Stimulated activated CD4-positive, alpha-beta T cell treated with anti-CD3 and anti-CD28 coated beads, Interleukin-12 subunit alpha, Interleukin-12 subunit beta, amount 100 ng/mL, for 48 hours (primary cell): ENCODE measurements at places on chromosomes 11 and 22.
A peak's percentile ranks its signal among the peaks of the same experiment; 100 is the strongest.

- DNase-seq: no peak
Observed at GRCh38 chr22:44891791-44892190, 118.0 kb downstream of the PHF21B start.

- no peak for DNase-seq
Observed at GRCh38 chr11:80929031-80929805, 1488.4 kb upstream of the TENM4 start.

- DNase-seq: no peak
Observed at GRCh38 chr11:39571081-39571480, 1888.4 kb downstream of the LRRC4C start.

- no peak for DNase-seq
Observed at GRCh38 chr11:110909336-110909735, 197.1 kb upstream of the ARHGAP20 start.

- peak; percentile 67 for DNase-seq
Observed at GRCh38 chr11:62171261-62171723, 18.7 kb upstream of the SCGB1D1 start.

GRCh38 chr11:108933630-108934029 lies 268.8 kb downstream of the DDX10 start:
- DNase-seq: no peak

DNA sequence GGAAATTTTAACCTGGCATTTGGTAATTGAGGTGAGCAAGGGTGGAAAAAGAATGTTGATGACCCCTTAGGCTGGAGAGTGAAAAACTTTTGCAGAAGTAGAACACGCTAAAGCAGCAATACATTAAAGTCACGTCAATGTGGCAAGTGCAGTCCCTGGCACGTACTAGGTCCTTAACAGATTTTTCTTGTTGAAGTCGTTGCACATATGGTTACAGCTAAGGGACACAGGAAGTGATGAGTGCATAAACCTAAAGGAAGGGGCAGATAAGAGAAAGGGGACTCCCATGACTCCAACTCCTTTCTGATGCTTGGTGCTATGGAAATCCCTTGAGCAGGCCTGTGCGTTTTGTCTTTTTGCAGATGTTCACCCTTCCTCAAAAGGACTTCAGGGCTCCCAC lies 1.2 kb downstream of the ACCS start:
- DNase-seq: no peak

DNA sequence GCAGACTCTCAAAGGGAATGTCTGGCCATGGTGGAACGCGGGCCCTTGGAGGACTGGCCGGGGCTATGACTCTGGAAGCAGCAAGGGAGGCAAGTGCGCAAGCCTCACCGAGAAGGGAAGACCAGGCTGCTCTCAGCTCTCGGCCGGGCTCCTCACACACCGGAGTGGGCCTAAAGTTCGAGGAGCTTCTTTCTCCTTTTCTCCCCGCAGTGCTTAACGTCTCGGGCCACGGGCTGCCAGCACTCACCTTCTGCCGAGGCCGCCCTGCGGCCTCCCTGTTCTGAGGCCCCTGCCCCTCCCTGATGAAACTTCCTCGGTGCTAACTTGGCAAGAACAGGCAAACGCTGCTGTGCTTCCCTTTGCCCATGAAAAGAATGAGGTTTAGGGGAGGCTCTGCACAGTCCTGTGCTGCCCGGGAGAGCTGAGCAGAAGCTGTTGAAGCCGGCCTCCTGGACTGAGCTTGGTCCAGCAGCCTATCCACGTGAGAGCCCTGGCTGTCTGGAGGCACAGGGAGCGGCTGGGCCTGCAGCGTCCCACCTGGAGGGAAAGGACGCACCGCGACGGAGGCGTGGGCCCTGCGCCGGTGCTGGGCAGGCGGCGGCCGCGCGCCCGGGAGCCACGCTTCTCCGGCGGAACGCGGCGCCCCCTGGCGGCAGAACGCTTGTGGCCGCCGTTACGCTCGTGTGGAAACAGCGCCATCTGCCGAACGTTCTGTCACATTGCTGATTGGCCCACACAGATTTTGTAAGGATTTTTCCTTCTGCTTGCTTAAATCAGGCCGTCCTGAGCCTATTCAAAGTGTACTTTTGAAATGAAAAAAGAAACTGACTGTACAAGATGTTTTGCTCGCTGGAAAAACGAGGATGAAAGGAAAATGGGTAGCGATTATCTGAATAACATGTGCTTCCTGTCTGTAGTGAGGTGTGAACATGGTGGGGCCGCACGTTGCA lies 65.0 kb upstream of the TMEM45B start:
- peak; percentile 66 for DNase-seq

DNA sequence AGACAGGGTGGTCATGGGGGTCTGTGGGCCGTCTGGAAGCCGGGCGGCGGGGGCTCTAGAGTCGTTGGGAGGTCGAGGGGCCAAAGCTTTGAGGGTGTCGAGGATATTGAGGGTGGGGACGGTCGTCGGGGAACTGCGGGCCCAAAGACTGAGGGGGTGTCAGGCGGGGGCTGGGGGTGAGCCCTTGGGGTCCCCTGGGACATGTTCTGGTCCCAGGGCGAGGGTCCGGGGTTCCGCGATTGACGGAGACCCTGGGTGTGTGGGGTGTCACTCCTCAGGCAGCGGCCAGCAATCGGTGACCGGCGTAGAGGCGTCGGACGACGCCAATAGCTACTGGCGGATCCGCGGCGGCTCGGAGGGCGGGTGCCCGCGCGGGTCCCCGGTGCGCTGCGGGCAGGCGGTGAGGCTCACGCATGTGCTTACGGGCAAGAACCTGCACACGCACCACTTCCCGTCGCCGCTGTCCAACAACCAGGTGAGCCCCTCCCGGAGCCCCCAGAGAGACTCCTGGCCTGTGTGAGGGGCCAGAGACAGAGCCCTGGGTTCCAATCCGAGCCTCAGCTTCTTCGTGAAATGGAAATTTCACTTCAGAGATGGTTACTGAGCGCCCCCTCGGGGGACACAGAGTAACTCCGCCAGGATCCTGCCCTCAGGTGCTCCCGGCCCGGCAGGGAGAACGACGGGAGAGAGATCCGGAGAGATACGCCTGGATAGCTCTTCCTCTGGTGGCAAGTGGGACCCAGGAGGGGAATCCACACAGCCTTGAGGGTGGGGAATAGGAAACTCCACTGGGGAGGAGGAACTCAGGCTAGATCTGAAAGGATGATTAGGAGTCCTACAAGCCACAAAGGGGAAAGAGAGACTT lies 714 bp downstream of the SDF2L1 start:
- no peak for DNase-seq

- DNase-seq: no peak
Observed at GRCh38 chr22:41681616-41682015, 7.1 kb downstream of the SNU13 start.

- no peak for DNase-seq
Observed at GRCh38 chr11:112963368-112963955, 2.2 kb downstream of the NCAM1 start.

- DNase-seq: no peak
Observed at GRCh38 chr11:12377824-12378593, 638 bp downstream of the PARVA start.
